ENCODE measurements at places on chromosomes 6 and 20.

DNA sequence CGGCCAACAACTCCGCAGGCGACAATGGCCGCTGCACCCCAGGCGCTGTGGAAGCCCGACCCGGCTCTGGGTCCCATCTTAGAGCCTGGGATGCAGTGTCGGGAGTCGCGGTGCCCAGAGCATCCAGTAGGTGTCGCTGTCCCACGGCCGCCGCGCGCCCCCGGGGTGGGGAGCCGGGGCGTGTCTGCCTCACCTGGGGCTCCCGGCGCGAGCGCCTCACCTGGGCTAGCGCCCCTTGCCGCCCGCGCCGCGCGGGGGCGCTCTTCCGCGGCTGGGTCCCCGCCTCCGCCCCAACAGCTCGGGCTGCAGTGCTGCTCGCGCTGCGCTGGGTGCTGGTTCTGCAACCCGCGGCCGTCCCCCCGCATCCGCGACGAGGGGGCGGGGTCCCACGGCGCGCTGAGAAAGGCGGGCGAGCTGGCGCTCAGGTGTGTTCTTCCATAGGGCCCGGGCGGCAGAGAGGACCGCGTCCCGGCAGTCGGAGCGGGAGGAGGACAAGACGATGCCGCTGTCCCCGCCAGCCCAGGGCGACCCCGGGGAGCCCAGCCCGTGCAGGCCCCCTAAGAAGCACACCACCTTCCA lies at the start of gene CRYBG1:
CRYBG1 (plus strand) TSS at position 308 of the 579 bp plus-strand sequence; CDS start at position 500, 192 bp downstream.
- DNase-seq: peak; percentile 47

GRCh38 chr20:63398744-63399514 lies 37.8 kb upstream of the CHRNA4 start:
- no peak for DNase-seq

DNA sequence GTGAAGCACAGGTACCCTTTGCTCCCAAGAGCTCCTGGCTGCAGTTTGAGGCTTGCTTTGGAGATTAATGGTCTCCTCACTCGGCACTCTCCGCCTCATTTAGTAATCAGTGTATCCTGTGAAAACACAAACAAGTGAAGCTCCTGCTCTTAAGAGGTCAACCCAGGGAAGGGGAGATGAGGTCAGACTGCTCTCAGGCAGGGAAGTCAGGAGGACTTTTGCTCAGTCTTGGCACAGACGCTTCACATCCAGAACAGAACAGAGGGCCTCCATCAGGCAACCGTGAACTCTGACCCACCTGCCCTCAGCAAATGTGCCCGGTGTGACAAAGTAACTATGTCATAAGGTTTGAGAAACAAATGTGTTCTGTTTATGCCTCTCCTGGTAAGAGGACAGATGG lies 428.8 kb upstream of the JARID2 start:
- no peak for DNase-seq

DNA sequence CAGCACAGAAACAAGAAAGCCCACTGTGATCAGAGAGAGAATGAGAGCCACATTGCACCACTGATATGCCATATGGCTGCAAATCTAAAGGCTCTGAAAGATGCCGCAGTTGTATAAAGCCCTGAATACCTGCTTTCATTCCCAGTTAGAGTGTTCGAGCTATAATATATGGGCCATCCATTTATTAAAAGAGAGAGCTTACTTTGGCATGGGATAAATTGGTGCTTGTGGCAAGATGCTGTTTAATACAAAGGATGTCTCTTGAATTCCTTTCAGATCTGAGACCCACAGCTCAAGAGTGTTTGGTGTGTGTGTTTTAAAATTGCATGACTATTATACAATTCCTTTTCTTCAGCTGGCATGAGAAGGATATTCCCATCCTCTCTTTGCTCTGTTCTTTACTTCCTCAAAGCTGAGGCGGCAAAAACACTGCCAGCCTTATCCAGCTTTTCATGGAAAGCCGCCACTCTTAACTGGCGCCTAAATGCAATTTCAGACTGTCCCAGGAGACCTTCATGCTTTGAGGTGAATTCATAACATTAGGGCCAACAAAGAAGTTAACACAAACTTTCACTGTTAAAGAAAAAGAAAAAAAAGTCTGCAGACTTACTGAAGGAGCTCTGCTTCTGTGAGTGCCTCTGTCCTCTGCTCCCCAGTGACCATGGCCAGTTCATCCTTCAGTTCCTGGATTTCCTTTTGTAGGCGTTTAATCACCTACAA lies 147.6 kb downstream of the KIF6 start:
- DNase-seq: no peak

DNA sequence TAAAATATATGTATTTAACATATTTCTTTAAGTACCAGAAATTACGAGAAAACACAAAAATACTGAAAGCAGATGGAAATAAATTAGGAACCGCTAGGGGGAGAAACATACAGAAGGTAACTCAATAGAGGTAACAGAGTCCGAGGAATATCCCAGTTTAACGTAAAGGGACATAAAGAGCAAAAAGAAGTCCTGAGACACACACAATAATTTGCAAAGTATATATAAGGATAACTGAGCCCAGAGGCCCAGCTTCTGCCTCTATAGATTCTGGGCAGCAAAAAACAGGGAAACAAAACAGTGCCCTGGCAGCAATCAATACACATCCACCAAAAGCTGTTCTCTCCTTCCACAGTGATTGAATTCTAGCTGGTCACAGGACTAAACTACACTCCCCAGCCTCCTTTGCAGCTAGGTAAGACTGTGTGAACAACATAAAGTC lies 15.1 kb downstream of the TBC1D32 start:
- DNase-seq: no peak

- no peak for DNase-seq
These were observed 61.4 kb upstream of the NT5E start for GRCh38 chr6:85388531-85388930.

GRCh38 chr6:159933077-159933476 lies 35.8 kb upstream of the IGF2R start:
- DNase-seq: no peak

DNA sequence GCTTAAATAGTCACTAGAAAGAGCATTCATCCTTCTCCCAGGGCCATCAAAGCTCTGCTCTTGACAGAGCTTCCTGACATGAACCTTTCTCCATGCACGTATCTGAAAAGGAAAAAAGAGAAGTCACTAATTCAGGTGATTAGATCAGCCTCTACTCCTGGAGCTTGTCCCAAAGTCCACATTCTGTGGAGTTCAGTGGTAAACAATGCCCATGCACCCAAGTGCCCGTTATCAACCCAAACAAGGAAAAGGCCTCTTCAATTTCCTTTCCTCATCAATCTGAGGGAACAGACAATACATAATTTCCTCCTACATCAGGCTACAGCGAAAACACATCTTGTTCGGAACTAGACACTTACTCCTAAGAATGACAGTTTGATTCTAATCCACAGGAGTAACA lies 129.2 kb upstream of the PCSK2 start:
- no peak for DNase-seq

- no peak for DNase-seq
These were observed 13.5 kb upstream of the PREX1 start for GRCh38 chr20:48841196-48841874.

DNA sequence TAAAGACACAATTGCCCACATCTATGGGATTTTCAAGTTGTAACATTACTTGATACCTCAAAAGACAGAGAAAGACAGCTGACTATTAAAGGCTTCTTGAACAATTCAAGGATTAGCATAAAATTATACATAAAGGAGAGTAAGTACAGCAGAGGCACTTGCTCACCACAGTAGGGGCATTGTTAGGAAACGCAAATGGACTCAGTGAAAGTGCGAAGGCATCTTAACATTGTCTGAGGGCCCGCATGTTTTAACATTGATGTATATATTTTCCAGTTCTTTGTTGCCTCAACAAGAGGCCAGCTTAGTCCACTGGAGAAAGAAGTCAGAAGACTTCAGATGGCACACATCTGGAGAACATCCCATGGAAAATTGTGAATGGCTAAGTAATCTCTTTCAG lies 115.4 kb downstream of the SIM1 start:
- no peak for DNase-seq

DNA sequence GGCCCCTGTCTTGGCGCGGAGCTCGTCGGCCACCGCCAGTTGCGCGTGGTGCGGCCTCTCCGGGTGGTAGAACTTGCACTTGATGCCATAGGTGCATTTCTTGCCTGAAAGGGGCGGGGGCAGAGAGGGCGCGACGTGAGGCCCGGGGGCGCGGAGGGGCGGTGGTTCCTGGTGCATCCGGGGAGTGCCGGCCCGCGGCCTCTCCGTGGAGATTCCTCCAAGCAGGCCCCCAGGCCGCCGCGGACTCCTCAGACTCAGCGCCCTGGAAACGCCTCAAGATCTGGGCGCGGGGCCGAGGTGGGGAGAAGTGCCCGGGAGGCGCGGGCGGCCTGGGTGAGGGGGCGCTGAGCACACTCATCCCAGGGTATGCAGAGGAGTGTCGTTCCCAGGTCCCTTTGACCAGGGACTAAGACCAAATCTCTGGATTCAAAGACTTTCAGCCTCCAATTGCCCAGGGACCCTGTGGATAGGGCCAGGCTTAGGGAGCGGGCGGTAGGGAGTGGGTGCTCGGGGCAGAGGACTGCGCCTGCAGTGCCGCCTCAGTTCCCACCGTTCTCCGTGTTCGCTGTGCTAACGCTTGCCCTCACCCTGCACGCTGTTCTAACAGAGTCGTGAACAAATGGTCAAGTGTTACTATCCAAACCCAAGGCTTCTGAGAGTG lies 33.3 kb downstream of the ZC3H12D start:
- no peak for DNase-seq

GRCh38 chr6:16774437-16774836 lies 13.2 kb upstream of the ATXN1 start:
- DNase-seq: no peak

- no peak for DNase-seq
These were observed 180.5 kb upstream of the OPRM1 start for GRCh38 chr6:153858529-153858928.

- DNase-seq: peak; percentile 5
These were observed 20.7 kb downstream of the TXLNB start for GRCh38 chr6:139271056-139271455.

- DNase-seq: no peak
These were observed 147.1 kb upstream of the RALGAPA2 start for GRCh38 chr20:20859510-20859909.

GRCh38 chr6:43999628-44000027 lies 127.6 kb downstream of the MRPL14 start:
- DNase-seq: no peak

GRCh38 chr6:3033652-3034051 lies 34.0 kb downstream of the NQO2 start:
- DNase-seq: no peak

GRCh38 chr6:121619013-121619412 lies 183.6 kb downstream of the GJA1 start:
- DNase-seq: no peak

DNA sequence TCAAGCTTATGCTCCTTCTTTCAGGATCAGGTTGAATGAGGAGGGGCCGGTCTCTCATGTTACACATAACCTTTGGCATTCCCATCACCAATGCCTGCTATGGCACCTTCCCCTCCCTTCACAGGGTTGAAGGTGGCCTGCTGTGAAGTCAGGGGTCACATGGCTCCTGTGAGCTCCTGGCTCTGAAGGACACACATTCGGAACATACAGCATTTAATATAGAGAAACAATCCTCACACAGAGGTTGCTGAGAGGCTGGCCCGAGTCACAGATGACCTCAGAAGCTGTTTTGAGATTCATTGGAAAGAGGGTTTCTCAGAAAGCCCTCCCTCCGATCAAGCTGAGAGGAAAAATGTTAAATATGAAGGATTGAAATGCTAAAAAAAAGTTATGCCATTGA lies 82.1 kb downstream of the PSMG4 start:
- DNase-seq: no peak

DNA sequence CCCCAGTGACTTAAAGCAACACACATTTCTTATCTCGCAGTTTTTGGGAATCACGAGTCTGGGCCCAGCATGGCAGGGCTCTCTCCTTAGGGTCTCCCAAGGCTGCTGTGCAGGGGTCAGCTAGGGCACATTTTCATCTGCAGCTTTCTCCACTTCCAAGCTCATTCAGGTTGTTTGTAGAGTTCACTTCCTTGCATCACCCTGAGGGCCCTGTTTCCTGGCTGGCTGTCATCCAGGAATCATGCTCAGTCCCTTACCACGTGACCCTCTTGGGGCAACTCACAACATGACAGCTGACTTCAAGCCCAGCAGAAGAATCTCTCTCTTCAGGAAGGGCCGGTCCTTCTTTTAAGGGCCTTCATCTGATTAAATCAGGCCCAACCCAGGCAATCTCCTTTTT lies 21.3 kb downstream of the SNAP25 start:
- peak; percentile 10 for DNase-seq

DNA sequence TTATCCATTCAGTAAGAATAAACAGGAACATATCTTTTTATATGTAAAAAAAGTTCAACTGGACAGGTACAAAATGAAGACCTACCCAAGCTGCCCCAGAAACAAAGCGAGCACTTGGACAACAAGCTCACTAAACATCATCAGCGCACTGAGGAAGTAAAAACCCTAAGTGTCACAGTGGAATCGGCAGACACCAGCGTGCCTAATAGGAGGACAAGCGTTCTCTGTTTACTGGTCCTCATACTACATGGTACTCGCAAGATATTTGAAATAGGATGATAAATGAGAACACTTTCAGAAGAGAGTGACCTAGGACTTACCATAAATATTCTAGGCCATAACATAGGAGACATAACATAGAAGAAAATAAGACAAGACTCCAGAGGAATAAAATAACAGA lies 18.2 kb downstream of the MAP7 start:
- DNase-seq: no peak

DNA sequence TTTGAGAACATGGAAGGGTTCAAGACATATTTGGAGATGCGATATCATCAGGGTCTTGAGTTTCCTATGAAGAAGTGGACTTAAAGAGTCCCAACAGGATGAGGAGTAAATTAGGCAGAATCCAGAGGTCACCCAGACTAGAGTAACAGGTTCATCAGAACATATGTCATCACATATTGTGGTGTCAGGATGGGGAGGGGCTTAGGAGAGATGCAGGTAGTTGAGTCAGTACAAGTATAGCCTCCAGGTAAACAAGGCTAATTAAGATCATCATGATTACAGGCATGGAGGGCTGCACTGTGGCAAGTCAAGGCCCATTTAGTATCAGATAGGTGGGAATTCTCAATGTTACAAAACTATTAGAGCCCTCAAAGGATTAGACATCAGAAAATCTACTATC lies 90.1 kb upstream of the PAK5 start:
- DNase-seq: no peak

- DNase-seq: no peak
These were observed 2.7 kb downstream of the TEAD3 start for GRCh38 chr6:35494161-35494563.

GRCh38 chr20:16385891-16386290 lies 187.4 kb downstream of the KIF16B start:
- DNase-seq: no peak

- DNase-seq: no peak
These were observed 607.0 kb downstream of the TENT5A start for GRCh38 chr6:81145506-81145905.

GRCh38 chr6:44856479-44856878 lies 469.0 kb downstream of the CDC5L start:
- DNase-seq: no peak

GRCh38 chr6:170186006-170186935 lies 104.6 kb downstream of the DLL1 start:
- DNase-seq: no peak

DNA sequence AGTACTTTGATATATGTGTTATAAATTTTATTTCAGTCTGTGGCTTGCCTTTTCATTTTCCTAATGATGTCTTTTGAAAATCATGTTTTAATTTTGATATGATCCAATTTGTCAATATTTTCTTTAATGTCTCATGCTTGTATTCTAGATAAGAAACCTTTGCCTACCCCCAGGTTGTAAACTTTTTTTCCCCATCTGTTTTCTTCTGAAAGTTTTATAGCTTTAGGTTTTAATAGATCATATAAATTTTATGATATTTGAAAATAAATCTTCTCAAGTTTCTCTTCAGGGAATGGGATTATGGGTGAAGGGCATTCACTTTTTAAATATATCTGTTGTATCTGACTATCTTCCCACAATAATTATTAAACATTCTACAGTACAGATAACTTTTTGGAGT lies 66.7 kb downstream of the SESN1 start:
- DNase-seq: no peak
